ENCODE measurements at places on chromosomes 6 and 20. TPM values are rescaled to one million over a fixed set of nuclear protein-coding genes. Genes with fewer than 3 reads are reported as not detected.

DNA sequence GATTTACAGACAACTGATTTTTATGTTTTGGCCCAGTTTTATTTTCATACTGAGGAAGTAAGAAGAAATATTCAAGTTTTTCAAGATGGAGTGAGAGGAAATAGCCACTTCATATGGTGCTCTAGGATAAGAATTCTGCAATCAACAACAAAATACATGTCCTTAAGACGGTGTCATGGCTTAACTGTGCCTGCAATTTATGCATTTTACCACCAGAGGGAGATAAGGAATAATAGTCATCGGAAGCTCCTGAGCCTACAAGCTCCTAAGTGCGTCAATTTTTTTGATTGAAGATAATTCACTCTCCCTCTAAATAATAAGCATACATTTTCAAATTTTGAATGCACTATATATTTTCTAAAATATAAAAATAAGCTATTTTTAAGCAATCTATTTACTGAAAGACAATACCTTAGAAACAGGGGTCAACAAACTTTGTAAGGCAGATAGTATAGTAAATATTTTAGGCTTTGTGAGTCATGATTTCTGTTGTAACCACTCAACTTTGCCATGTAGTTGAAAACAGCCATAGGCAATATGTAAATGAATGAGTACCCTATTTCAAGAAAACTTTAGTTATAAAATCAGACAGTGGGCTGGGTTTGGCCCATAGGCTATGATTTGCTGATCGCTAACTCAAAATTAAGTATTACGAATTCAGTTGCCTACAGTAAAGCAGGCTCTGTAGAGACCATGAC lies 230.9 kb upstream of the DTNBP1 start:
- no peaks in the 10 kb centered on the region for H3K27me3 ChIP-seq
- no peak overlapping the region for H3K27ac ChIP-seq
- H3K4me3 ChIP-seq: no peak overlapping the region
- no peaks in the 10 kb centered on the region for H3K4me1 ChIP-seq

- no peak for DNase-seq
- 0 out of 2 replicates have a peak, but pooled peaks cover 14% of the 10 kb centered on the region for H3K36me3 ChIP-seq
- no peak overlapping the region for H3K27ac ChIP-seq
- H3K4me1 ChIP-seq: no peaks in the 10 kb centered on the region
Observed at GRCh38 chr6:18465410-18466154, 78.4 kb downstream of the RNF144B start.

GRCh38 chr6:3782876-3783832 lies 31.6 kb upstream of the PXDC1 start:
- H3K27me3 ChIP-seq: no peaks in the 10 kb centered on the region
- DNase-seq: no peak
- no peaks in the 10 kb centered on the region for H3K36me3 ChIP-seq
- no peaks in the 10 kb centered on the region for H3K4me1 ChIP-seq
- no peak overlapping the region for H3K4me3 ChIP-seq

DNA sequence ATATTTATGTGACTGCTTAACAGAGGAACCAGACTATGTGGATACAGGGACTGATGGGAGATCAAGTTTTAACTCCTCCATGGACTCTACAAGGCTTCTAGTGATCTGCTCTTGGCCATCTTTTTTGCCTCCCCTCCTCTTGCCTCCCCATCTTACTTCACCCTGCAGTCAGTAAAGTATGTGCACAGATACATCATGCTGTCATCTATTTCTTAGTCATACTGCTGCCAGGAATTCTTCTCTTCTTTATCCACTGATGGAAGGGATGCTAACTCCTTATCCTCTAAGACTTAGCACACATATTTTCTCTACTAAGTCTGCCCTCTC lies 27.6 kb upstream of the FAM83C start:
- H3K27me3 ChIP-seq: no peaks in the 10 kb centered on the region
- H3K27ac ChIP-seq: peak overlapping the region; percentile 66
- peaks cover 56% of the 10 kb centered on the region for H3K4me1 ChIP-seq
- H3K4me3 ChIP-seq: no peak overlapping the region
- DNase-seq: no peak

DNA sequence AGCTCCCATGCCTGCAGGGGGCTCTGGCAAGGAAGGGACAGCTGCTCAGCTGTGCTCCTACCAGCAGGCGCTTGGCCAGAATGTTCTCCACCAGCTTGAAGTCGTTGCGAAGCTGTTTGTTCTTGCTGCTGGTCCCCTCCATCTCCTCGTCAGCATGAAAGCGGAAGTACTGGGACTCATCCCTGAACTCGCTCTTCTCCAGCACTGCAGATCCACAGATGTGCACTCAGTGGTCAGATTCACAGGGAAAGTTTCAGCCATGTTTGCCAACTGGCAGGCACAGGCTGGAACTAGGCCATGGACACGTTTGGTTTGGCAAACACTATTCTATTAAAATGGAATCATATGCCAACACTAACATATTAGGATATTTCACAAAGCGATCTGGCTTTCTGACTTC lies 167.9 kb downstream of the PREX1 start:
- H3K4me1 ChIP-seq: no peaks in the 10 kb centered on the region
- H3K36me3 ChIP-seq: peaks cover 26% of the 10 kb centered on the region
- H3K4me3 ChIP-seq: no peak overlapping the region
- DNase-seq: no peak
- H3K27ac ChIP-seq: no peak overlapping the region

DNA sequence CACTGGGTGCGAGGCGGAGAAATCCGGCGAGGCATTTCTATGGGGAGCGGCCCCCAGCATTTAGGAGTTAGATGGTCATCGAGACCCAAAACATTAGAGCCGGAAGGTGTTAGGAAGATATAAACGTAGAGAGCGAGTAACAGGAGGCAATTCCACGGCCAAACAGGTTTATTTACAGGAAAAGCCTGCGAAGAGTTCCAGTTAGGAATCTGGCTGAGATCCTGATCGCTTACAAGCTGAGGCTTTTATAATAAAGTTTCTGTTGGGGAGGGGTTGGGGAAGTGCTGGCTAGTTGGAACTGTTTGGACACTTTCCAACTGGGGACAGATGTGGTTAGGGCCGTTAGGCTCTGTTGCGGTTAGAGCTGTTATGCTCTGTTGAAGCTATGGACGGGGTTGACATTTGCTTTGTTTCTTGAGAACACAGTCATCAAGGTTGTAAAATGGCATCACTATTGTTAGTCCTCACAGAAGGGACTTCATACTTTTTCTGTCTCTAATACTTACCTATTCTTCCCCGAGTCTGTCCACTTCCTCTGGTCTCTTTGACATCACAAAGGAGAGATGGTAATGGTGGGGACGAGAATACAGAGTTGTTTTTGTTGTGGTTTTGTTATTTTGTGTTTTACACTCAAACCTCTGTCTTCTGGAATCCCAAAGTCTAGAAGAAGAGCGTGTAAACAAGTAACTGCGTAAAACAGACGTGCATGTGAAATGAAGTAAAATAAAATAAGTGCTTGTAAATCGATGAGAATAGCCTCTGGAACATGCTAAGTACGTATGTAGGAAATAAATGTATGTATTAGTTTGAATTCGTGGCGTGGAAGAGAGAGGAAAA lies 554 bp upstream of the ZSCAN31 start:
- peak overlapping the region; percentile 96 for H3K27ac ChIP-seq
- H3K4me3 ChIP-seq: peak overlapping the region; percentile 50
- peaks cover 12% of the 10 kb centered on the region for H3K4me1 ChIP-seq
- peak; percentile 77 for DNase-seq

- H3K27me3 ChIP-seq: no peaks in the 10 kb centered on the region
- DNase-seq: peak; percentile 89
- peaks cover 73% of the 10 kb centered on the region for H3K4me1 ChIP-seq
- peaks cover 34% of the 10 kb centered on the region for H3K36me3 ChIP-seq
- no peak overlapping the region for H3K4me3 ChIP-seq
- peak overlapping the region; percentile 91 for H3K27ac ChIP-seq
Observed at GRCh38 chr6:158042245-158042798, 60.7 kb downstream of the SYNJ2 start.

GRCh38 chr6:10521104-10521808 lies at the start of gene GCNT2:
Gene GCNT2, plus strand, starts transcription at chr6:10521351. Its CDS starts 7,561 bp downstream, at chr6:10528912.
- peak within 1 kb of the TSS; percentile 24 for H3K4me3 ChIP-seq
- peak within 1 kb of the TSS; percentile 61 for H3K27ac ChIP-seq
- H3K36me3 ChIP-seq: no peaks in the 10 kb centered on the region

GRCh38 chr6:47446669-47447330 lies 30.8 kb upstream of the CD2AP start:
- no peak for DNase-seq
- H3K27me3 ChIP-seq: no peaks in the 10 kb centered on the region
- H3K36me3 ChIP-seq: no peaks in the 10 kb centered on the region
- no peaks in the 10 kb centered on the region for H3K4me1 ChIP-seq
- no peak overlapping the region for H3K4me3 ChIP-seq
- no peak overlapping the region for H3K27ac ChIP-seq

- DNase-seq: no peak
- no peaks in the 10 kb centered on the region for H3K36me3 ChIP-seq
- H3K4me1 ChIP-seq: peaks cover 21% of the 10 kb centered on the region
- no peaks in the 10 kb centered on the region for H3K27me3 ChIP-seq
- H3K4me3 ChIP-seq: no peak overlapping the region
Observed at GRCh38 chr6:133743621-133744020, 145.3 kb upstream of the TCF21 start.

CD40 gene
- 0.05 TPM for total RNA-seq

HLA-F gene
- 137 TPM for total RNA-seq

PGC gene
- total RNA-seq: not detected

RSPO4 gene
- total RNA-seq: not detected

TSBP1 gene
- not detected for total RNA-seq

Data from SJSA1 (cell line).